Nasal cavity respiratory epithelium epithelial cell of viscerocranial mucosa (primary cell): ENCODE measurements at places on chromosomes 6 and 20. TPM values are rescaled to one million over a fixed set of nuclear protein-coding genes. Genes with fewer than 3 reads are reported as not detected.

The TNFRSF21 gene
- total RNA-seq, result 40.7 and 138 TPM in 2 replicates

The APCDD1L gene
- under 0.01 and 0.21 TPM in 2 replicates for total RNA-seq

The ALDH5A1 gene
- total RNA-seq, result 0.68 and 5.3 TPM in 2 replicates

The KIF13A gene
- total RNA-seq, result 71.7 and 77.9 TPM in 2 replicates

The PKHD1 gene
- under 0.01 TPM in 1 of 2 replicates, not detected in the other for total RNA-seq

The TNXB gene
- total RNA-seq, result 1.0 and 2.1 TPM in 2 replicates

The BACH2 gene
- 0.68 and 5.1 TPM in 2 replicates for total RNA-seq

The GFRAL gene
- total RNA-seq, result not detected in 2 replicates

The PSMG4 gene
- total RNA-seq, result 16.7 and 17.4 TPM in 2 replicates

The SLC35D3 gene
- total RNA-seq, result not detected in 2 replicates

The HSPA1L gene
- 1.0 and 1.1 TPM in 2 replicates for total RNA-seq

The SLC17A3 gene
- not detected in 2 replicates for total RNA-seq

The TDP2 gene
- 27.3 and 33.2 TPM in 2 replicates for total RNA-seq

The ANGPT4 gene
- not detected in 2 replicates for total RNA-seq

The DYNLT2 gene
- 0.68 and 0.71 TPM in 2 replicates for total RNA-seq

The ENPP5 gene
- total RNA-seq, result 0.34 and 7.1 TPM in 2 replicates

The BFSP1 gene
- 2.1 and 2.5 TPM in 2 replicates for total RNA-seq

The FAM217A gene
- not detected in 2 replicates for total RNA-seq

The PRICKLE4 gene
- total RNA-seq, result under 0.01 and 1.1 TPM in 2 replicates

The BYSL gene
- total RNA-seq, result 27.0 and 32.9 TPM in 2 replicates

The MAN1A1 gene
- 5.5 and 22.8 TPM in 2 replicates for total RNA-seq

The OPN5 gene
- under 0.01 TPM in 1 of 2 replicates, not detected in the other for total RNA-seq

The FUCA2 gene
- 26.3 and 28.3 TPM in 2 replicates for total RNA-seq
